ENCODE measurements at places on chromosomes 5 and 9.

- no peak for DNase-seq
Observed at GRCh38 chr5:138033386-138033808, 518 bp upstream of the FAM13B start.

DNA sequence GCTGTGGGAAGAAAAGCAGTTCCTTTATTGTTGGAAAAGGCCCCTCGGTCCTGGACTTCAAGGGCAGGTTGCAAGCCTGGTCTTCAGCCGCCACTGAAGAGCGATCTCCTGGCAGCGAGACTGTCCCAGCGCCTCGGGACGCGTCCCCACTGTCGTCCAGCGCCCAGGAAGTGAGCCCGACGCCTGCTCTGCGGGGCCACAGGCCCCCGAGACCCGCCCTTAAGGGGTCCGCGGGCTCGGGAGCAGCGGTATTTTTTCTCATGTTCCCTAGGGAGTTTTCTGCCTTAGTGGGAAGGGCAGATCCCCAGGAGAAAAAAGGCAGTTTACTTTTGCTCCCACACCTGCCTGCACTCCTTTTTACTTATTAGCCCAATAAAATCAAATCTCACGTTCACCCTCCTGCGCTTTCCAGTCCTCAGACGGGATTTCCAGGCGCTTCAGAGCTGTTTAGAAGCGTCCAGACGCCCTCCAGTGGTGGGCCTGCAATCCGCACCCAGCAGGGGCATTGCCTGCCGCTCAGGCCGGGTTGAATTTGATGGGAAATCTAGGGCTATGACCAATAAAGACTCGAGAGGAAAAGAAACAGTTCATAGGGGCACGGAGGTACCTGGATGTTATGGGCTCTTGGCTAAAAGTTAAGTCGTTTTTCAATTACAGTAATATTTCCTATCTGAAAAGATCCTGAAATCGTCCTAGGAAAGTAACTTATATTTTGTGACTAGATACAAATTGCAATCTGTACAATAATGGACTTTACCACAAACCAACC is 2.8 kb upstream of the EFNA5 start:
- peak; percentile 86 for DNase-seq

DNA sequence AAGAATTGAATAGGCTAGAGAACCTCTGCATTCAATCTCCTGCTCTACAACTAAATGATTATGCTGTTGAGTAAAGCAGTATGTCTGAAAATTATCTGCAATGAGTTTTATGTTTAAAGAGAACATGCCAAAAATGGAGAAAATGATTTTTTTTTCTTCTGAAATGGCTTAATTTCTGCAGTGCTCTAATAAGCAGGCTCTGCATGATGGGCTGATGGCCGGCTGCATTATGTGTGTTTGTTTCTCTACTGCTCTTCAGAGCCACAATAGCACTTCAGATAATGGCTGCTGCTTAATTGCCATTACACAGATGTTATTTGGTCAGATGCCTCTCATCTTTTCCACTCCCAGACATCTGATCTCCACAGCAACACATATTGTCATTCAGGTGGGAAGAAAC is 286.4 kb upstream of the DMAC1 start:
- DNase-seq: no peak

- DNase-seq: no peak
Observed at GRCh38 chr5:167614294-167615021, 677.0 kb upstream of the WWC1 start.

DNA sequence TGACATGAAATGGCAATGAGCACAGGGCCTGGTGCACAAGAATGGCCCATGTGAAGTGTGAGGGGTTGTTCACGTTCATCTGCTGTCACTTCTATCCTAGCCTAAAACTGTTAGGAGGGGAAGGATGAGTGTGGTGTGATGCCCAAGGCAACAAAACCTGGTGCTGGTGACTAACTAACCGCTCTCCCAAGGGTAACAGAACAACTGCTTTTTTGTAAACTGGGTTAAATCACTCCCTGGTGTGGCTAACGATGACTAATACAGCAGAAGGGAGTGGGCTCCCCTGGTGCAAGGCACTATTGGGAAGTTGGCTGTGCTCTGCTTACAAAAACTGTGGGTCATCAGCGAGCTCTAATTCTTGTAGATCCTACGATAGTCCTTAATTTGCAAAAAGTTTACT is 103.2 kb upstream of the VCAN start:
- no peak for DNase-seq
